ENCODE measurements at places on chromosomes 2 and 18.

DNA sequence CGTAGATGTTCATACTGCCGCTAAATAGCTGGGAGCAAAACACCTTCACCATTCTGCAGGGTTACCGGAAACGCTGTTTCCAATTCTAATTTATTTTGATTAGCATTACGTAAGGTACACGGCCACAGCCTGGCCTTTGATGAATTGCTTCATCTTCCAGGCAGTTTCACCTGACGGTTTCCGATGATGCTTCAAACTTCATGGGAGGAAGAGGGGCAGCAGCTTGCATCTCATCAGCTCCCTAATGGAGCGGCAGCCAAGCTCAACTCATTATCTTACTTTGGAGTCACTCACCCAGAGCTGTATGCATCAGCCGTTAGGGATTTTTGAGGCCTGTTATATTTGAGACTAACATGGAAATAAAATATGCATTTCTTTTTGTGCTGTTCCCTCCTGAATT is 54.8 kb downstream of the TMEM18 start:
- no peaks in the 10 kb centered on the region for H3K4me1 ChIP-seq
- H3K4me3 ChIP-seq = no peak overlapping the region
- no peaks in the 10 kb centered on the region for H3K36me3 ChIP-seq
- no peaks in the 10 kb centered on the region for H3K27me3 ChIP-seq
- DNase-seq = peak; percentile 29

DNA sequence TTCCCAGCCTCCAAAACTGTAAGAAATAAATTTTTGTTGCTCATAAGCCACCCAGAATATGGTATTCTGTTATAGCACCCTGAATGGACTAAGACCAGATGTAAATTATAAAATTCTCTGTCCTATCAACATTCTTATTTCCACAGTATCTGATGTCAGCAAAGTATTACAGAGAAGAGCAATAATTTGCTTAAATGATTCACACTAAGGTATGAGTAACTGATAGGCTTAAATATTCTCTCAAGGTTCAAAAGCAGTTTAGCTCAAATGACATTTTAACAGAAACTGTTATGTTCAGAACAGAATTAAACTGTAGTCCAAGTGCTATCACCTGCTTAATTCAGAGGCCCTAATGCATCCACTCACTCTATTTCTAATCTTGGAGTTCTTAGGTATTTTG is 12.8 kb downstream of the SESTD1 start:
- H3K27me3 ChIP-seq = peaks cover 2% of the 10 kb centered on the region
- H3K4me3 ChIP-seq = no peak overlapping the region
- H3K4me1 ChIP-seq = peaks cover 50% of the 10 kb centered on the region
- no peak for DNase-seq

DNA sequence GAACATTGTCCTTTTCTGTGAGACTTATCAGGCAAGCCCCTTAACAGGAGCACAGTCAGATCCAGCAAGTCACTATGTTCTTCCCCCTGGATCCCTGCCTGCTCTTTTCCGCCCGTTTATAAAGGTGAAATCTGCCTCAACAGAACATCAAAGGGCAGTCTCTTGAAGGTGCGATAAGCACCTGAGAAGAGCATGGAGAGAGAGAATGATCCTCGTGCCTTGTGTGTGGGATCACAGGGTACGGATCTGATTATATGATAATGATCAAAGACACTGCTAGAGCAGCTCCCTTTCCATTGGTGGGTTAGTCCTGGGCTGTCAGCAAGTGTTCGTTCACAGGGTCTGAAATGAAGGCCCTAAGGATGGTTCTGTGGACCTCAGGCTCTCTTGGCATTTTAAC is 106.4 kb downstream of the ZAP70 start:
- no peak overlapping the region for H3K4me3 ChIP-seq
- H3K27ac ChIP-seq = no peak overlapping the region
- H3K27me3 ChIP-seq = no peaks in the 10 kb centered on the region
- H3K36me3 ChIP-seq = peaks cover 24% of the 10 kb centered on the region

GRCh38 chr2:197251163-197251562 is 59.4 kb downstream of the ANKRD44 start:
- peaks cover 27% of the 10 kb centered on the region for H3K36me3 ChIP-seq
- no peak for DNase-seq
- peaks cover 68% of the 10 kb centered on the region for H3K4me1 ChIP-seq
- H3K4me3 ChIP-seq = no peak overlapping the region
- no peaks in the 10 kb centered on the region for H3K27me3 ChIP-seq

GRCh38 chr2:167944825-167945659 is 302.4 kb downstream of the STK39 start:
- DNase-seq = no peak
- no peak overlapping the region for H3K27ac ChIP-seq
- no peaks in the 10 kb centered on the region for H3K4me1 ChIP-seq
- H3K36me3 ChIP-seq = no peaks in the 10 kb centered on the region

DNA sequence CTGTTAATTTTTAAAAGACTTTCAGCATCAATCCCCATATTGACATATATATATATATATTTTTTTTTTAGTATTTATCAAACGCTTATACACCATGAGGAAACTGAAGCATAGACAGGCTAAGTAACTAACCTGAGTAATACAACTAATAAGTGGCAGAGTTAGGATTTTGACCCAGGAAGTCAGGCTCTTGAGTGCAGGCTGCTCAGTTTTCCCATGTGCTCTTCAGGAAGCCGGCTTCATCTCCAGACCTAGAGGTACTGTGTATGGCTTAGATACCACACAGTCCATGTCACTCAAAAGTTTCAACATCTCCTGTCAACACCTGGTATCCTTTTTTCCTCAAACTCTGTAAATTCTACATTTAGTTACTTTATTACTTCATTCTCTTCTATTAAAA is 841.7 kb upstream of the ACVR2A start:
- no peak overlapping the region for H3K27ac ChIP-seq
- no peaks in the 10 kb centered on the region for H3K36me3 ChIP-seq
- H3K27me3 ChIP-seq = peaks cover 2% of the 10 kb centered on the region
- no peak overlapping the region for H3K4me3 ChIP-seq
- DNase-seq = no peak
- no peaks in the 10 kb centered on the region for H3K4me1 ChIP-seq

GRCh38 chr18:45540125-45540524 is 75.2 kb upstream of the SLC14A2 start:
- H3K4me3 ChIP-seq = no peak overlapping the region
- H3K4me1 ChIP-seq = no peaks in the 10 kb centered on the region
- no peaks in the 10 kb centered on the region for H3K36me3 ChIP-seq

GRCh38 chr2:75703589-75704287 is 7.0 kb downstream of the GCFC2 start:
- peaks cover 15% of the 10 kb centered on the region for H3K4me1 ChIP-seq
- peaks cover 64% of the 10 kb centered on the region for H3K36me3 ChIP-seq
- DNase-seq = no peak
- H3K27ac ChIP-seq = no peak overlapping the region
- no peaks in the 10 kb centered on the region for H3K27me3 ChIP-seq

DNA sequence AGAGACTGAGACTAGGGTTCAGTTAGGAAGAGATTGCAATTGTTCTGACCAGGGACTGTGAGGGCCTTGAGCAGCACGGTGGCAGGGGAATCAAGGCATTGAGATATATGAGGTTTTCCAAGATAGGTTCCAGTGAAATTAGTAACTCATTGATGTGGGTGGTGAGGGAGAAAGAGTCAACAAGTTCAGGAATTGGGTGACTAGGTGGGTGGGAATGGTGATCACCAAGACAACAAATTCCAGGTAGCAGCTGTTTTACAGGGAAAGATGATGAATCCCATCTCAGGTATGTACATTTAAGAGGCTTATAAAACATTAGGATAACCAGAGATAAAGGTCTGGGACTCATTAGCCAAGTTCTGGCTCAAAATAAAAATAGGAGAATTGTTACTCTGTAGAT is 251.5 kb upstream of the MGAT5 start:
- H3K36me3 ChIP-seq = no peaks in the 10 kb centered on the region
- no peak for DNase-seq
- H3K4me3 ChIP-seq = no peak overlapping the region

- no peaks in the 10 kb centered on the region for H3K27me3 ChIP-seq
- peaks cover 21% of the 10 kb centered on the region for H3K36me3 ChIP-seq
- DNase-seq = no peak
- no peak overlapping the region for H3K4me3 ChIP-seq
These were observed 6.9 kb upstream of the CTDP1 start for GRCh38 chr18:79672490-79673276.

DNA sequence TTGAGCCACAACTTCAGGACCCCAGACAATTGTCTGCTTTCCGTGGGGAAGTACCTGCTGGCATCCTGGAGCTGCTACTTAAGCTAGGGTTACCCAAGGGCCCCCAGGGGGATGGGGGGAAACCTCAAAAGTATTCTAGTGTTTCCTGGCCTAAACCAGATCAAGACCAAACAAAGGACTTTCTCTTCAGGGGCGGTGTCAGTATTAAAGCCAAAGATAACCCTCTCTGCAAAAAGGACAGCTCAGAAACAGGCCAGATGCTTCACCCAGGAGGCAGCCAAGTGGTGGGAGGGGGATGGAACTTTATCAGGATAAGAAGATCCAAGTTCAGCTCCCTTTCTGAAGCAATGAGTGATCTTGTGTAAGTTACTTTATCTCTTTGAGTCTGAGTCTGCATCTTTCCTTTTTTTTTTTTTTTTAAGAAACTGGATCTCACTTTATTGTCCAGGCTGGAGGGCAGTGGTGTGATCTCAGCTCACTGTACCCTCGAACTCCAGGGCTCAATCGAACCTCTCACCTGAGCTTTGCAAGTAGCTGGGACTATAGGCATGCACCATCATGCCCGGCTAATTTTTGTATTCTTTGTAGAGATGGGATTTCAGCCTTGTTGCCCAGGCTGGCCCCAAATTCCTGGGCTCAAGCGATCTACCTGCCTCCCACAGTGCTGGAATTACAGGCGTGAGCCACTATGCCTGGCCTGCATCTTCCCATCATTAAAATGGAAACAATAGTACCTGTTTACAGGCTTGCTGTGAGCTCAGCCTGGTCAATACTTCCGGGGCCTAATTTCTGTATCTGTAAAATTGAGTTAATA is 151.8 kb upstream of the PTPRM start:
- no peaks in the 10 kb centered on the region for H3K4me1 ChIP-seq
- no peak overlapping the region for H3K4me3 ChIP-seq
- no peaks in the 10 kb centered on the region for H3K36me3 ChIP-seq

GRCh38 chr2:72109904-72110303 is 37.8 kb downstream of the CYP26B1 start:
- H3K36me3 ChIP-seq = no peaks in the 10 kb centered on the region
- H3K27me3 ChIP-seq = no peaks in the 10 kb centered on the region
- no peak for DNase-seq

DNA sequence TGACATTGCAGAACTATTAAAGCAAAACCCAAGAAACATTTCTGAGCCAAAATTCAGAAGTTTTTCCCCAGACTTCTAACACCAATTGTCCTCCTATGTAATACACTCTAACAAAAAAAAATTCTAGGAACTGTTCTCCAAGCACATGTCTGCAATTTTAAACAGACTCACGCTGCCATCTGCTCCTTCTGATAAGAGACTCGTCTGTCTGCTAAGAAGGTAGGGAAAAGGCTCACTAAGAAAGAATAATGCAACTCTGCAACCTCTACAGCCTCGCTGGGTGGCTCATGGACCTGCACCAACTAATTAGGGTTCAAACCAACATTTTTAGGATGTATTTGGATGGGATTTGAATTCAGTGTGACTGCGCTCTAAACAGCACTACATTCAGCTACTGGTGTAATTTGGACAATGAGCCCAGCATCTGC is 366.5 kb downstream of the DSC3 start:
- no peaks in the 10 kb centered on the region for H3K36me3 ChIP-seq
- no peak for DNase-seq
- H3K27ac ChIP-seq = no peak overlapping the region
- no peaks in the 10 kb centered on the region for H3K27me3 ChIP-seq
- no peaks in the 10 kb centered on the region for H3K4me1 ChIP-seq

DNA sequence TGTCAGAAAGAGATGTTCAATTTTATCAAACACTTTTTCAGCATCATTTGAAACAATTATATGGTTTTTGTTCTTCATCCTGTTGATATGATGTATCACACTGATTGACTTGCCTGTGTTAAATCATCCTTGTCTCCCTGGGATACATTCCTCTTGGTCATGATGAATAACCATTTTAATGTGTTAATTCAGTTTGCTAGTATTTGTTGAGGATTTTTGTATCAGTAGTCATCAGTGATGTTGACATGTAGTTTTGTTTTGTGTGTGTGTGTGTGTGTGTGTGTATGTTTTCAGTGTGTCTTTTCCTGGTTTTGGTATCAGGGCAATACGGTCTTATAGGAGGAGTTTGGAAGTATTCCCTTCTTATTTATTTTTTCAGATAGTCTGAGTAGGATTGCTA is 325.4 kb downstream of the ZNF804A start:
- H3K27ac ChIP-seq = no peak overlapping the region
- H3K4me1 ChIP-seq = no peaks in the 10 kb centered on the region
- no peak overlapping the region for H3K4me3 ChIP-seq
- H3K36me3 ChIP-seq = no peaks in the 10 kb centered on the region

DNA sequence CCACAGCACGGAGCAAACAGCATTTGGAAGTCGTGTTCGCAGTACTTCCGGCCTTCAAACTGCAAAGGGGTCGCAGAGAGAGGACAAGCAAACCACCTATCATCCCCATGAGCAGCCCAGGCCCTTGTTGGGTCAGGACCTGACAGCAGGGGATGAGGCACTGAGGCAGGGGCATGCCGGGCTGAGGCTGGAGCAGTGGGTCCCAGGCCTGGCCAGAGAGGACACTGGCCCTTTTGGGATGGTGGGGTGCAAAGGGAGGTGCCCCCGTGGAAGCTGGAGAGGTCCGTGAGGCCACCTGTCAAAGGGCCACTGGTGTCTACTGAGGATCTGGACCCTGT is 8.9 kb downstream of the GPR17 start:
- no peaks in the 10 kb centered on the region for H3K36me3 ChIP-seq
- H3K27me3 ChIP-seq = no peaks in the 10 kb centered on the region
- H3K4me3 ChIP-seq = no peak overlapping the region
- no peak for DNase-seq
- H3K4me1 ChIP-seq = no peaks in the 10 kb centered on the region

DNA sequence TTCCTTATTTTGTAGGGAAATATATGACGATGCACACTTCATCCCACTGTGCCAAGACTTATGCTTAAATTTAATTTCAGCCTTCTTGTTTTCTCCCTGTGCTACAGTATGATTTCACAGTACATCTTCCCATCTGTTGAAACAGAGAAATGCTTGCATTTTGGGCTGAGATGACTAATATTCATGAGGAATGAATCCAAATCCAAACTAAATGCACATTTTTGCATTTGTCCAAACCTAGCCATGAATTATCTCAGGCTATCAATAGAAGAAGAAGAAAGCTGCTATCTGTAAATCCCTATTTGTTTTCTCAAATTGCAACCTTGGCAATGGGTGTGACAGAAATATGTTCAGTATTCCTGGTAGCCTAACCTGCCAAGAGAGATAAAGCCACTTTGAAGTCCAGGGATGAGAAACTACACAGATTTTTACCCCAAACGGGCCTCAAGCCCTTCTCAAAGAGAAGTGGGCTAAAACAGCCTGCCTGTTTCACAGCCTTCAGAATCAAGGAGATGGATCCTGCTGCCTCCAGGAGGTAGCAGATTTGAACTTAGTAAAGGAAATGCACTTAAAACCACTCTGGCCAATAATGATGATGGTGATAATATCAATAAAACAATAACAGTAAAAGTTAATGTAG is 306.9 kb upstream of the NT5C1B start:
- H3K36me3 ChIP-seq = no peaks in the 10 kb centered on the region
- H3K27me3 ChIP-seq = no peaks in the 10 kb centered on the region
- H3K4me3 ChIP-seq = no peak overlapping the region
- no peak for DNase-seq

GRCh38 chr2:234438305-234438977 is 58.4 kb downstream of the ARL4C start:
- peak overlapping the region; percentile 31 for H3K27ac ChIP-seq
- peak overlapping the region; percentile 2 for H3K4me3 ChIP-seq
- H3K4me1 ChIP-seq = peaks cover 64% of the 10 kb centered on the region
- H3K36me3 ChIP-seq = peaks cover 12% of the 10 kb centered on the region
- DNase-seq = peak; percentile 67
- H3K27me3 ChIP-seq = no peaks in the 10 kb centered on the region

Measured in activated CD4-positive, alpha-beta T cell treated with anti-CD3 and anti-CD28 coated beads, Interleukin-2, amount 10 ng/mL, durations not matched to agents 24 days and 14 days (primary cell).